Hindlimb muscle (tissue), 1 donor: ENCODE measurements at places on chromosomes 13 and 19.

GRCh38 chr19:20776083-20777076 is at the start of gene ZNF66:
Gene ZNF66, plus strand, starts transcription at chr19:20776304. Its CDS starts 144 bp downstream, at chr19:20776448.
- peak; percentile 96 for DNase-seq

- DNase-seq = no peak
Observed at GRCh38 chr19:33241530-33242101, 16.0 kb upstream of the SLC7A10 start.

DNA sequence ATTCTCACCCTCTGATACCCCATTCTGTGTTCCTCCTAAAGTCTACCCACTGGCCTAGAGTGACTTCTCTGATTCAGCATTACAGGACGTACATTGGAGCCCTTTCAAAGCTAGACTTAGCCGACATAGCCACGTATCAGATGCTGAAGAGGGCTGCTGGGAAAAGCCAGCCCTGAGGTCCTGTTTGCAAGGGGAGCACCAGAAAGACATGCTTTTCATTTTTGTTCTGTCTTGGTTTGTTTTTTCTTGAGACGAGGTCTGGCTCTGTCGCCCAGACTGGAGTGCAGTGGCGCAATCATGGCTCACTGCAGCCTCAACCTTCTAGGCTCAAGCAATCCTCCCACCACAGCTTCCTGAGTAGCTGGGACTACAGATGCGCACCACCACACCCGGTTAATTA is 6.3 kb upstream of the ZSWIM4 start:
- DNase-seq = no peak

- DNase-seq = no peak
Observed at GRCh38 chr19:30208436-30209060, 163.6 kb upstream of the ZNF536 start.

DNA sequence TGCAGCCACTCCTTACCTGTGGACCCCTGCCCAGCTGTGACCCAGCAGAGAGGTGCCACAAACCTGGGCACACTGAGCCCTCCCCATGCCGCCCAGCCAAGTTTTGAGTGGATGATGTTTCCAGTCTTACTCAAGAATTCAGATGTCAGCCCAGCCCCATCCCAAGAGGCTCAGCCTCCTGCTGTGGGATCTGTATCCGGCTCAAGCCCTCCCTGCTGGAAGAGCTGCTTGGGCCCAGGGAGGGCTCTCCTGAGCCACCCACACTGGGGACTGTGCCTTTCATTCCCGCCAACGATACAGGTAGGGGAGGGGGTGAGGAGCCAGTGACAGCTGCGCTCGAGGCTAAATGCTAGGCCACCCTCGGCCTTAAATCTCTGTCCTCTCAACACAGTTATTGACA is 5.9 kb upstream of the SLC7A9 start:
- DNase-seq = no peak

- no peak for DNase-seq
Observed at GRCh38 chr13:99630269-99630898, 129.1 kb downstream of the TM9SF2 start.

- DNase-seq = no peak
Observed at GRCh38 chr13:110886870-110887596, 27.8 kb downstream of the ANKRD10 start.

DNA sequence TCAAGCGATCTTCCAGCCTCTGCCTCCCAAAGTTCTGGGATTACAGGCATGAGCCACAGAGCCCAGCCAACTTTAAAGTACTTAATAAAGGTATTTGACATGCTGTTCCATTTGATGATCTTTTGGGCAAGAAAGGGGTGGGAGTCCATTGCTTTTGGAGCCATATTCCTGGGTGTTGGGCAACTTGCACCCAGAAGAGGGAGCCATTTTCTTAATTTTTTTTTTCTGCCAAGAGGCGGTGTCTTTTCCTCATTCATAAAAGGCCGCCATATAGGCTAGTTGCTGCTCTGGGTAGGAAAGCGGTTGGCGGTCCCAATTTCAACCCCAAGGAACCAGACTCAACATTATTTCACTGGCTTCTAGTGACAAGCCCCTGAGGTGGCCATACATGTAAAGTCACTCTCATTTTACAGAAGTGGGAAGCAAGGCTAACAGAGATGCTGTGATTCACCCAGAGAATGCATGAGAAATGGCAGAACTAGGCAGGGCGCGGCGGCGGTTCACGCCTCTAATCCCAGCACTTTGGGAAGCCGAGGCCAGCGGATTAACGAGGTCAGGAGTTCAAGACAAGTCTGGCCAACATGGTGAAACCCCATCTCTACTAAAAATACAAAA is 139.6 kb downstream of the CACNA1A start:
- DNase-seq = no peak

- DNase-seq = no peak
Observed at GRCh38 chr19:52936954-52937325, 13.7 kb upstream of the ZNF888 start.

- DNase-seq = no peak
Observed at GRCh38 chr19:51652266-51652665, 5.6 kb upstream of the SIGLEC14 start.

- DNase-seq = no peak
Observed at GRCh38 chr19:1609680-1610474, 4.6 kb upstream of the UQCR11 start.
